ENCODE measurements at places on chromosomes 3 and 15.
A peak's percentile ranks its signal among the peaks of the same experiment; 100 is the strongest.

- DNase-seq = no peak
These were observed 70.2 kb upstream of the ST3GAL6 start for GRCh38 chr3:98692787-98693473.

DNA sequence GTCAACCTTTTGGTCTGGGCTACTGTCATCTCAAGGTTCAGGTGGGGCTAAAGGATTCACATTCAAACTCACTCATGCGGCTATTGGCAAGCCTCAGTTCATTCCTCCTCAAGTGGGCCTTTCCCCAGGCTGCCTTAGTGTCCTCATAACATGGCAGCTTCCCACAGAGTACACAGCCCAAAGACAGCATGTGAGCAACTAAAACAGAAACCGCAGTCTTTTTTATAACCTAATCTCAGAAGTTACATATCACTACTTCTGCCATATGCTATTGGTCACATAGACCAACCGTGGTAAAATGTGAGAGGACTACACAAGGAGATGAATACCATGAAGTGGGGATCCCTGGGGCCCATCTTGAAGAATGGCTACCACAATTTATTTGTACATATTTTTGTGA is 4.5 kb upstream of the CEP70 start:
- no peak for DNase-seq

DNA sequence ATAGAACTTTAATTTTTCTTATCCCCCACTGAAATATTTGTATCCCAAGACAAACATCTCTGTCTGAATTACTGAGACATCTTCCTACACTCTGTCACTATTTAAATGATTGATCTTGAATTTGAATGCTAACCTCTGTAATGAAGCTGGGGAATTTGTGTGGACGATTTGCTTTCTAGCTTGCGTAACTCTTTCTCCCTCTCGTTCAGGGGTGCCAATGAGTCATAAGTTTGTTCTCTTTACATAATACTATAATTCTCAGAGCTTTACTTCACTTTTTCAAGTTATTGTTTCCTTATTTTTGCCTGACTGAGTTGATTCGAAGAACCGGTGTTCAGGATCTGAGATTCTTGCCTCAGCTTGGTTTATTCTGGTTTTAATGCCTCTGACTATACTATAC is 783.3 kb upstream of the CADM2 start:
- DNase-seq = no peak

- no peak for DNase-seq
These were observed 753.1 kb upstream of the CCDC54 start for GRCh38 chr3:106624154-106624553.

GRCh38 chr3:105145511-105145910 is 221.2 kb upstream of the ALCAM start:
- DNase-seq = no peak

GRCh38 chr15:35545824-35546510 is at the start of gene DPH6:
Gene DPH6, minus strand, starts transcription at chr15:35546165. Its CDS starts 24 bp downstream, at chr15:35546141.
- peak; percentile 85 for DNase-seq

DNA sequence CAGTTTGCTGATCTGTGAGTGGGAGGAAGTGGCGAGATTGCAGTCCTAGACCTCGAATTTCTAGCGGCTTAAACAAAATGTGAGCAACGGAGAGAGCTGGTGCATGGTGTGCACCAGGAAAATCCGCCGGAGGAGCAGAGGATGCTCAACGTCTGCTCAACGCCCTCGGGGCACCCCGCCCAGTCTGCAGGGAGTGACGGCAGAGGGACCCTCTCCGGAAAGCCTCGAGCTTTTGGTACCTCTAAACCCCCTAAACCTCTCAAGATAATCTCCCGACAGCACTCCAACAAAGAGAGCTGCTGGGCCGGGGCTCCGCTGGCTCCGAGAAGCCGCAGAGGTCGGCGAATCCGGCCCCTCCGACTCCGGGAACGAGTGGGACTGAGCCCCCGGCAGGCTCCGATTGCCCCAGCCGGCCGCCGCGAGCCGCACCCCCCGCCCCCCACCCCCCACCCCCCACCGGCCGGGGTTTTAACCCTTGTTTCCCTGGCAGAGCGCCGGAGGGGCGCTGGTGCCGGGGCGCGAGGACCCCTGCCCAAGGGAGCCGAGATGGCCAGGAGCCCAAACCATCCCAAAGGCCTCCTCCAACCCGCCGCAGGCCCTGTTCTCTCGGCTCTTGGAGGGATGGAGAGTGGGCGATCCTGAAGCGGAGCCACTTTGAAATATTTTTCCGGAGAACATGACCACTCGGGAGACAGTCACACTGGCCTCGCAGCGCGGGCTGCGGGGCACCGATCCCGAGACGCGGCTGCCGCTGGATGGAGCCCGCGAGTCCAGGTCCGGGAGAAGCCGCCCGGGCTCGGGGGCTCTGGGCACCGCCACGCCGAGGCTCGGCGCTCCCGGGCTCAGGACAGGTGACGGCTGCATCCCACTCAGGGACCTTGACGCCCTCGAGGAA is 1.5 kb downstream of the MEGF11 start:
- DNase-seq = peak; percentile 34
